ENCODE measurements at places on chromosomes 3 and 15. TPM values are rescaled to one million over a fixed set of nuclear protein-coding genes. Genes with fewer than 3 reads are reported as not detected.

- no peak overlapping the region for H3K4me3 ChIP-seq
- no peaks in the 10 kb centered on the region for H3K36me3 ChIP-seq
- H3K27ac ChIP-seq: no peak overlapping the region
- no peaks in the 10 kb centered on the region for H3K4me1 ChIP-seq
Observed at GRCh38 chr3:124107104-124107890, 115.4 kb upstream of the ROPN1 start.

GRCh38 chr15:88792342-88793282, 10.6 kb upstream of the ACAN start:
- no peak overlapping the region for H3K27ac ChIP-seq
- H3K27me3 ChIP-seq: peaks cover 5% of the 10 kb centered on the region
- H3K4me3 ChIP-seq: no peak overlapping the region
- H3K4me1 ChIP-seq: no peaks in the 10 kb centered on the region
- DNase-seq: no peak

GRCh38 chr3:112709911-112710310, 69.0 kb upstream of the CCDC80 start:
- no peaks in the 10 kb centered on the region for H3K36me3 ChIP-seq
- no peaks in the 10 kb centered on the region for H3K27me3 ChIP-seq
- H3K27ac ChIP-seq: no peak overlapping the region
- no peak overlapping the region for H3K4me3 ChIP-seq
- H3K4me1 ChIP-seq: no peaks in the 10 kb centered on the region

- no peaks in the 10 kb centered on the region for H3K27me3 ChIP-seq
- no peak for DNase-seq
- no peak overlapping the region for H3K4me3 ChIP-seq
- peaks cover 10% of the 10 kb centered on the region for H3K4me1 ChIP-seq
- no peaks in the 10 kb centered on the region for H3K36me3 ChIP-seq
Observed at GRCh38 chr3:141392416-141392815, 24.1 kb downstream of the ZBTB38 start.

DNA sequence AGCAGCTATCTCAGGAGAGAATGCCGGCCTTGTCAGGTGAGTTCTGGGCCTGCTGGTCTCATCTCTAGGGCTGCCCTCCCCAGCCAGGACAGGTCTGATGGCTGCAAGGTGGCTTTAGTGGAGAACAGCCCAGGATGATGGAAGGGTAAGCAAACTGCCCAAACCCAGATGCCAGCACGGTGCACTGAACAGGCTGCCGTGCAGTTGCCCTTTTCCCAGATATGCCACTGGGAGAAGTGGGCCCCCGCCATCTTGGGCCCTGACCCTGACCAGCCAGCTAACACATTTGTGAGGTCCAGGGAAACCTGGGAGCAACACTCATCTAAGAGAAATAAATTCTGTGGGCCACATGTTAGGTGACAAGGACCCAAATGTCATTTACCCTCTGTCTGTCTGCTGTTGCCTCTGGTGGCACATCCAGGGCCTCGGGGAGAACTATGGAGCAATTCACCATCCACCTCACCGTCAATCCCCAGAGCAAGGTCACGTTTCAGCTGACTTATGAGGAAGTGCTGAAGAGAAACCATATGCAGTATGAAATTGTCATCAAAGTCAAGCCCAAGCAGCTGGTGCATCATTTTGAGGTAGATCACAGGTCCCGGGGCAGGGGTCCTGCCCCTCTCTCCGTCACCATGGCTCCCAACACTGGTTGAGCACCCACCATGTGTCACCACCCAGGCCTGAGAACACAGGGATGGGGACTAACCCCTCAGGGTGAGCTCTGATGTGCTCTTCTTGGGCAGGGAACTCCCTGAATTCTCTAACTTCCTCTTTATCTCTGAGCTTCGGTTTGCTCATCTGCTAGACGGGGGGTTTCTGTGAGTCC, 1.8 kb downstream of the ITIH1 start:
- DNase-seq: no peak
- H3K27ac ChIP-seq: no peak overlapping the region
- H3K4me1 ChIP-seq: no peaks in the 10 kb centered on the region

DNA sequence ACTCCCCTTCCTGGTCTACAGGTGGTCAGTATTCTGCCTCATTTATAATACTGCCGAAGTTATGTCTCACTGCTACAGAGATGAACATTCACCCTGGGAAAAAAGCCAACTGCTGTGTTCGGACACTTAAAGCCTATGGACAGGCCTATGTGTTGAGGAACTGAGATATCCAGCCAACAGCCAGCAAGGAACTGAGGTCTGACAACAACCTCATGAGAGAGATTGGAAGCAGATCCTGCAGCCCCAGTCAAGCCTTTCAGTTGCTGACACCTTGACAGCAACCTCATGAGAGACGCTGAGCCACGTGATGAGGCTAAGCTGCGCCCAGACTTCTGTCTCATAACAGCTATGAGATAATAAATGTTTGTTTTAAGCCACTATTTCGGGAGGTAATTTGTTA, 18.2 kb upstream of the FHIT start:
- no peaks in the 10 kb centered on the region for H3K36me3 ChIP-seq
- H3K4me1 ChIP-seq: no peaks in the 10 kb centered on the region
- no peaks in the 10 kb centered on the region for H3K27me3 ChIP-seq
- DNase-seq: no peak
- H3K27ac ChIP-seq: no peak overlapping the region
- H3K4me3 ChIP-seq: no peak overlapping the region

GRCh38 chr3:188754267-188754666, 417.5 kb upstream of the TPRG1 start:
- H3K27ac ChIP-seq: no peak overlapping the region
- H3K27me3 ChIP-seq: no peaks in the 10 kb centered on the region
- no peaks in the 10 kb centered on the region for H3K36me3 ChIP-seq
- H3K4me3 ChIP-seq: no peak overlapping the region
- no peak for DNase-seq

DNA sequence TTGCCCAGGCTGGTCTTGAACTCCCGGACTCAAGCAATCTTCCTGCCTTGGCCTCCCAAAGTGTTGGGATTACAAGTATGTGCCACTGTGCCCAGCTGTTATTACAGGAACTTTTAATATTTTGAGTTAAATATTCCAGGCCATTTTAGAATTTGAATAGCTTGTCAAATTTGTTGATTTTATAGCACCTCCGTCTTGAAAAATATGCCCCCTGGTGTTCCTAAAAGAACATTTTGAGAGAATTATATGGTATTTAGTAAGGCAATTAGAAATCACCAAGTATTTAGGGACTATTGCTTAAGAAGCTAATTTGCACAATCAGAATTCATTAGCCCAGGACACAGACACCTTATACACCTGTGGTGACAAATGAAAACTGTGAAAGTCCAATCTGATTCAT, 23.7 kb downstream of the PDE8A start:
- no peak for DNase-seq
- H3K4me3 ChIP-seq: no peak overlapping the region
- no peaks in the 10 kb centered on the region for H3K27me3 ChIP-seq
- peaks cover 55% of the 10 kb centered on the region for H3K4me1 ChIP-seq
- no peaks in the 10 kb centered on the region for H3K36me3 ChIP-seq

DNA sequence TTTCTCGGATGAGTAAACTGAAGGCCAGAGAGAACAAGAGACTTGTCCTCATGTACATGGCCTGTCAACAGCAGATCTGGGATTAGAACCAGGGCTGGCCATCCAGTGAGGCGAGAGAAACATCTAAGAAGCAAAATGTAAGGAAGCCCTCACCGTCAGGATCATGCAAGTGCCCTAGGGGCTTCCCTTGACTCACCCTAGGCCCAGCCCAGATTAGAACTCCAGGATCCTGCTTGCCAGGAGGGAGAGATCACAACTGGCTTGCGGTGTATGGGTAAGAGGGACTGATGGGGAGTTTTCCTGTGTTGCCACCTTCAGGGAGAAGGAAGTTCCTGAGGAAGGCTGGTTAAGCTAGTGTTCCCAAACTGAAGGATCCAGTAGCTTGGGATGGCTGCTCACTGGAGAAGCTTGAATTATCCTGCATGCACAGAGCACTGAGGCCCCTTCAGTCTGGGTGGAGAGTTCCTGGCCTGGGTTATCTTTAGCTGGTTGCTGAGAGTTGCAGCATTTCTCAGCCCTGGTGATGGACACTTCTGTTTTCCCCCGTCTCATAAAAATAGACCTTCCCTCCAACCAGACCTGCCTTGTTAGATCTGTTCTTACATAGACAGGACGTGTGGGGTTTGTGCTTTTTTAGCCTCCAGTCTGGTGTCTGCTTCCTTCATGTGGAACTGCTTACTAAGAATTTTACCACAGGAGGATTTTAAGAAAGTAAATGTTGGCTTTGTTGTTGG, 28.2 kb upstream of the XIRP1 start:
- DNase-seq: no peak
- H3K27ac ChIP-seq: no peak overlapping the region
- no peaks in the 10 kb centered on the region for H3K27me3 ChIP-seq
- no peaks in the 10 kb centered on the region for H3K36me3 ChIP-seq
- H3K4me1 ChIP-seq: no peaks in the 10 kb centered on the region

LDHAL6B gene
- total RNA-seq: not detected

MTHFS gene
- total RNA-seq: 25.6 TPM

All from CD4-positive, alpha-beta memory T cell (primary cell).